Breast epithelium (tissue), 4 donors: ENCODE measurements at places on chromosomes 3 and 15. TPM values are rescaled to one million over a fixed set of nuclear protein-coding genes. Genes with fewer than 3 reads are reported as not detected.

DNA sequence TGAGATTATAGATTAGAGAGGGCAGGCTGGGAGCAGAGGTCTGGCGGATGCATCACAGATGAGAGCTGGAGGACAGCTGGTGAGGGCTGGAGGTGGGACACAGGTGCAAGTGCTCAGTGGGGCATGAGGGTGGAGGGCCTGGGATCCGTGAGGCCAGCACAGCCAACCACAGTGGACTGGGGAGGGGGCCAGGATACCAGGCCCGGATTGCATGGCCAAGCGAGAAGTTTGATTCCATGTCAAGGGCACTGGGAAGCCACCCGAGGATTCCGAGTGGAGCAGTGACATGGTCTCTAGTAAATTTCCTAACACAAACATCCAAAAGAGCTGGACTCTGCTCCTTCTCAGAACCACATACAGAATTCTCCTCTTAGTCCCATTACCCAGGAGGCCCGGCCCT, 44.0 kb upstream of the SLC41A3 start:
- H3K27ac ChIP-seq: no peak overlapping the region
- H3K4me1 ChIP-seq: no peaks in the 10 kb centered on the region
- H3K36me3 ChIP-seq: no peaks in the 10 kb centered on the region
- no peak for DNase-seq
- no peak overlapping the region for H3K4me3 ChIP-seq

- no peaks in the 10 kb centered on the region for H3K36me3 ChIP-seq
- no peak for DNase-seq
- no peaks in the 10 kb centered on the region for H3K4me1 ChIP-seq
- H3K4me3 ChIP-seq: no peak overlapping the region
These were observed 384.8 kb upstream of the SEMA6D start for GRCh38 chr15:47332481-47332880.

Gene SNX1
- total RNA-seq: 144 TPM

DNA sequence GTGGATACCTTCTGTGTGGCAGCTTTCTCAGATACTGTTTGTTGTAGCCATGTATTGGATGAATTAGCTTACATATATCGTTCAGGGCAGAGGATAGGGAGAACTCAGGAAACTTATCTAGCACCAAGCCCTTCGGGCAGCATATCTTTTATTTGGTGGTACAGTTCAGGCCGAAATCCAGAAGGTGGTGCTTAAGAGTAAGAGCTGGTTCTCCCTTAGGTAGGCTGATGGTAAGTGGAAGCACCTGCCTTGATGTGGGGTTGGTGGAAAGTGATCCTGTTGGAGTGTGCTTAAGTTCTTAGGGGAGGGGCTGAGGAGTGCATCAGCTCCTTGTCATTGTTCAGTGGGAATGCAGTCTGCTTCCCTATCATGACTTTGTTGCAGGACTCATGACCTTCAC, 187.5 kb downstream of the DOCK3 start:
- no peaks in the 10 kb centered on the region for H3K4me1 ChIP-seq
- H3K4me3 ChIP-seq: no peak overlapping the region
- no peaks in the 10 kb centered on the region for H3K36me3 ChIP-seq
- H3K27ac ChIP-seq: no peak overlapping the region

DNA sequence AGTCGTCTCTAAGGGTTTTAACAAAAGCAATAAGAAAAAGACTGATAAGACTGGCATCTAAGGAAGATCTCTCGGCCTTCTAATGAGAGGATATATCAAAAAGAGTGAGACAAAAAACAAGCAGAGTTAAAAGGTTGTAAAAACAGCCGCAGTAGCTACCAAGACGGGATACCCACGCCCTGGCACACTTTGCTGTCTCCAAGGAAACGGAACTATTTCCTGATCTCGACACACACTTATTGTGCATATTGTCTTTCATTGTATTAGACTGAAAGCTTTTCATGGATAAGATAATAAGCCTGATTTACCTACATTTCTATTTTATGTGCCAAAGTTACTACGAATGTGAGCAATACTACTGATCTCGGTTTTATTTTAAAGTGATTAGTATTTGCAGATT, 161.5 kb upstream of the MCTP2 start:
- no peaks in the 10 kb centered on the region for H3K27me3 ChIP-seq
- no peak overlapping the region for H3K4me3 ChIP-seq
- no peak overlapping the region for H3K27ac ChIP-seq
- no peak for DNase-seq

GRCh38 chr3:143810953-143811265, 37.4 kb downstream of the SLC9A9 start:
- no peaks in the 10 kb centered on the region for H3K4me1 ChIP-seq
- no peaks in the 10 kb centered on the region for H3K27me3 ChIP-seq
- peak overlapping the region; percentile 8 for H3K27ac ChIP-seq
- H3K4me3 ChIP-seq: no peak overlapping the region
